Ovary (tissue), 10 donors: ENCODE measurements at places on chromosomes 16 and 17.

GRCh38 chr16:74291176-74291575, 5.4 kb upstream of the PSMD7 start:
- no peak for DNase-seq

DNA sequence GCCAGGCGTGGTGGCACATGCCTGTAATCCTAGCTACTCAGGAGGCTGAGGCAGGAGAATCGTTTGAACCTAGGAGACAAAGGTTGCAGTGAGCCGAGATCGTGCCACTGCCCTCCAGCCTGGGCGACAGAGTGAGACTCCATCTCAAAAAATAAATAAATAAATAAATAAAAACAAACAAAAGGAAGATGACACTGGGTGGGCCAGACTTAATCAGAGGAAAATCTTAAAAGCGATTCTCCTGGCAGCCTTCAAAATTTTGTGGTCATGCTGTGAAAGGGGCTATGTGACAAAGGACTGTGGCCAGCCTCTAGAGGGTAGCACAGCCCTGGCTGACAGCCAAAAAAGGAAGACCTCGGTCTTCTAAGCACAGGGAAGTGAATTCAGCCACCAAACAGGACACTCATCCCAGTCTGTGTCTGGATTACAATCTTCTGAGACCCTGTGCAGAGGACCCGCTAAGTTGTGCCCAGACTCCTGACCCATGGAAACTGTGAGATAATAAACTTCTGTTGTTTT, 391.1 kb downstream of the CNTNAP4 start:
- no peak for DNase-seq

GRCh38 chr16:59514651-59515050, 780.5 kb upstream of the GOT2 start:
- DNase-seq, result no peak

GRCh38 chr17:76682296-76682695, 28.5 kb downstream of the MXRA7 start:
- DNase-seq, result peak; percentile 83

DNA sequence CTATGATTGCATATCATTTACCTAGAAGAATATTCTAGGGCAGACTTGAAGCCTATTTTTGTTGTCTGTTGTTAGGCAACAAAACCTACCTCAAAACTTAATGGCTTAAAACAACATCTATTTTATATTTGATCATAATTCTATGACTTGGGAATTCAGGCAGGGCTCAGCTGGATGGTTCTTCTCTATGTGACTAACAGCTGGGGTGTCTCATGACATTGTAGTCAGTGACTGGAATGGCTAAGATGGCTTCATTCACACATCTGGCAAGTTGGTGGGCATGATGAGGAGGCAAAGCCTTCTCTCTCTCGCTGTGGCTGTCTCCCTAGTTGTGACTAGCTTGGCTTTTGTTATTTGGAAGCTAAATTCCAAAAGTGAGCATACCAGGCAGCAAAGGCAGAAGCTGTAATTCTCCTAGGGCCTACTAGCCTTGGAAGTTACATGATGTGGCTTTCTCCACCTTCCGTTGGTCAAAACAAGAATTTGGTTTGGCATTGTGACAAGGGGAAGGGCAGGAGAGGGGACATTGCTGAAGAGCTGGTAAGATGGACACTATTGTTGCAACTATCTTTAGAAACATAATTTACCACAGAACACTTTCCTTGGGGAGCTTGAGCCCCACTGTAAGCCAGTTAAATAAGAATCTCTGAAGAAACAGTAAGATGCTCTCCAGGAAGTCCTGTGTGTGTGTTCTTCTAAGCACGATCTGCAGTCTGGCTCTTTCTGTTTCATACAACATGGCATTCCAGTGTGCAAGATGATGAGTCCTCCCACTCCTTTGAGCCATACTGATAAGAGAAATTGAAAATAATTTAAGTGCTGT, 39.4 kb downstream of the ZNRF1 start:
- no peak for DNase-seq

DNA sequence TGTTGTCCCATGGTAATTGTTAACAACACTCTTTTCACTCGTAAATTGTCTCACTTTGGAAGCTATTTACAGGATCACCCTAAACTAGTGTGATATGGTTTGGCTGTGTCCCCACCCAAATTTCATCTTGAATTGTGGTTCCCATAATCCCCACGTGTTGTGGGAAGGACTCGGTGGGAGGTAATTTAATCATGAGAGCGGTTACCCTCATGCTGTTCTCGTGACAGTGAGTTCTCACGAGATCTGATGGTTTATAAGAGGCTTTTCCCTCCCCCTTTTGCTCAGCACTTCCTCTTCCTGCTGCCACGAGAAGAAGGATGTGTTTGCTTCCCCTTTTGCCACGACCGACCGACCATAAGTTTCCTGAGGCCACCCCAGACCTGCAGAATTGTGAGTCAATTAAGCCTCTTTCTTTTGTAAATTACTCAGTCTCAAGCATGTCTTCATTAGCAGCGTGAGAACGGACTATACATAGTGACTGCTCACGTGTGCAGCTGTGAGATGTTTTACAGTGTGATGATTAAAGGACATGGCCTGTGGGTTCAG, 34.4 kb downstream of the DNAH3 start:
- DNase-seq, result no peak

DNA sequence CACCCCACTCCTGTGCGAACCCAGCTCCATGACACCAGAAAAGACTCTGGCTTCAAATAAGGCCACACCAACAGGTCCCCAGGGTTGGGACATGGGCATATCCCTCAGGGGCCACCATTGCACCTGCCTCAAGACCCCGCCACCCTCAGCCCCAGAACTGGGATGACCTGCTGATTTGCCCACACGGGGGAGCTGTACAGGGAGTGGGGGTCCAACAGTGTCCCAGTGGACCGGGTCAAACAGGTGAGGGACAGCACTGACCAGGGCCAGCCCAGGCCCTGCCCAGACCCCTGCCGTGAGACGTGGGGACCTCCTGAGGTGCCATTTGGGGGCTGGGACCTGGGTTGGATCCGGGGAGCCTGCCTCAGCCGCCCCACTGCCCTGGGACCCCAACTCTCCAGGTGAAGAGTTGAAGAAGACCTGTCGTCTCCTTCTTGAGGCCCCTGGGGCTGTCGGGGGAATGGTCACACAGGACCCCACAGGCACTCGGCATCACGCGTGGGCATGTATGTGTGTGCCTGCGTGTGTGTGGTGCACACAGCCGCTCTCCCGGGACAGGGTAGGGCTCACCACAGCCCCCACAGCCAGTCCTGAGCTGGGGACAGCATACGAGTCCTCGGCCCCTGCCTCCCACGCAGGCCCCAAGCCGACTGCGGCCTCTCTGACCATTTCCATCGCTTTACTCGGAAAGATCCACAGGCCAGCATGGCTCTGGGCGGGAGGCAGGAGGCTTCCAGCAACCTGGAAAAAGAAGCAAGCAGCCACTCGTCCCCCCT, 34.2 kb upstream of the ZNF469 start:
- no peak for DNase-seq

DNA sequence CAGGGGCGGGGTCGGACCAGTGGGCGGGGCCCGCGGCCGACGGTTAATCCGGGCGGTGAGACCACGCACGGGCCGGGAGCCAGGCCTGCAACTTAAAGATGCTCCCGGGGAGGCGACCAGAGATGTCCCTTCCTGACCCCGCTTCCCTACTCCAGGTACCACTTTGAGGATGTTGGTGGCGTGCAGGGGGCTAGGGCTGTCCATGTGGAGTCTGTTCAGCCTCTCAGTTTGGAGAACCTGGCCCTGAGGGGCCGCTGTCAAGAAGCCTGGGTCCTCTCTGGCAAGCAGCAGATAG, 580 bp downstream of the RANGRF start:
- DNase-seq, result peak; percentile 78

GRCh38 chr16:81276323-81276722, 37.8 kb downstream of the BCO1 start:
- DNase-seq, result no peak

DNA sequence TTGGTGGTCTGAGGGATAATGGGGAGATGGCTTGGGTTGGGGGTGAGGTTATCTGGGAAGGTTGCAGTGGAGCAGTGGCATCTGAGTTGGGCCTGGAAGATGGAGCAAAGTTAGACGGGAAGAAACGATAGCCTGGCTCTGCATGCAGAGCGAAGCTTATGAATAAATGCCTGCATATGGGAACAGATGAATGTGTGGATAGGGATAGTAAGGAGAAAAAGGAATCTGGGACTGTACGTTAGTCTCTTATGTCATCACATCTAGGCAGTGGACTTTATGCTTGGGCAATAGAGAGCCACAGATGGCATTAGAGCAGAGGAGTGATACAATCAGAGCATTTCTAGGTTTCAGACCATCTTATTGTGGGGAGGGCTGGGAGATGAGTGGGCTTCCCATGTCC, 33.0 kb downstream of the CPNE2 start:
- no peak for DNase-seq

GRCh38 chr17:61458000-61458399, 5.8 kb downstream of the TBX4 start:
- no peak for DNase-seq

- DNase-seq, result peak; percentile 87
Observed at GRCh38 chr16:69924777-69925191, 26.4 kb upstream of the CLEC18A start.

DNA sequence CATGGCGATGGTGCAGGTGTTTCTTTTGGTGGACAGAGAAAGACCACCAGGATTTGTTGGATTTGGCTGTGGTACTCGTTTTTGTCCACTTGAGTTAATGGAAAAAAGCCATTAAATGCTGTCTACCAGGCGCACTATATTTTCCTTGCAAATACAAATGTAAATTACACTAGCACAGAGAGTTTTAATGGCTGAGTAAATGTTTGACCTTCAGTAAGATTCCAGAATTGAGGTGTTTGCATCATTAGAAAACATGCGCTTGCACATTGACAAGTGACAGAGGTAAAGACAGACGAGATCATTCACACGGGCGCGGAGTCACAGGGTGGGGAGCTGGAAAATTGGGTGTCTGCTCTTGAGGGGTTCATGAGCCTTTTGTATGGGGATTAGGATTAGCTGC, 53.5 kb upstream of the AKTIP start:
- DNase-seq, result no peak

DNA sequence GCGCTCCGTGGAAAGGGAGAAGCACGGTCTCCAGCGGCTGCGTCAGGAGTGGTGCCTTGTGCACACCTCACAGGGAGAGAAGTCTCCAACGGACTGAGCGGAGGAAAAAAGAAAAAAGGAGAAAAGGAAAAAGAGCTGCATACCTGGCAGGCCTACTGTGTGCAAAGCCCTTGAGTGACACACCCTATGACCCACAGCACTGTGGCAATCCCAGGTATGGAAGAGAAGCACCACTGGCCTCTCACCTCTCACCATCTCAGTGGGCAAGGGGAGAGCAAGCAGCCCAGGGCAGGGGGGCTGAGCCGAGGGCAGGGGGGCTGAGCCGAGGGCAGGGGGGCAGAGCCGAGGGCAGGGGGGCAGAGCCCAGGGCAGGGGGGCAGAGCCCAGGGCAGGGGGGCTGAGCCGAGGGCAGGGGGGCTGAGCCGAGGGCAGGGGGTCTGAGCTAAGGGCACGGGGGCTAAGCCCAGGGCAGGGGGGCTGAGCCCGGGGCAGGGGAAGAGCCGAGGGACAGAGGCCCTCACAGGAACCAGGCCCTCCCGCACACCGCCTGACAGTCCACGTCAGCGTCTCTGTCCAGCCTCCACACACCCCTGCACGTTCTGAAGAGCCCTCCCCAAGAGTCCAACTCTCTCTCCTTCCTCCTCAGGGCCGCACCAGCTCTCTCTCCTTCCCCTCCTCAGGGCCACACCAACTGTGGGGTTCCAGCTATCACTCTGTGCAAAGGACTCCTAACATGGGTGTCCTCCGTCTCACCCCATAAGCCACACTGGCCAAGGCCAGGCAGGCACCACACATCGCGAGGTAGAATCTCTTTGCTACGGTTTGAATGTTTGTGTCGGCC, 105.8 kb downstream of the ZNF778 start:
- no peak for DNase-seq

- no peak for DNase-seq
Observed at GRCh38 chr16:50659806-50660205, 21.3 kb downstream of the SNX20 start.

- no peak for DNase-seq
Observed at GRCh38 chr16:89012622-89012995, 35.6 kb upstream of the CBFA2T3 start.

DNA sequence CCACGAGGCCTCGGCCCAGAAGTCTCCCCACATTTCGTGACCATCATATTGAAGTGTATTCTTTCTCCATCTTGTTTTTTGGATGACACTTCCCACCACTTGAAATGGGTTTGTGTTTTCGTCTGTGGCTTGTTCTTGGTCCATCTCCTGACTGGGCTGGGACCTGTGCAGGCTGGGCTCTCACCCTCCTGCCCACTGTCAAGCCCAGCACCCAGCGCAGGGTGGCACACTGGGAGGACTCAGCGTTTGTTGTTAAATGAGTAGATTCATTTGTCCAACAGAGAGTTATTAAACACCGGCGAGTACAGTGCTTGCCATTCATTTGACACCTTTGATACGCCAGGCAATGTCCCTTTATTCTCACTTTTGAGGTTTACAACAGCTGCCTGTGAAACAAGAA, 22.6 kb downstream of the NT5M start:
- DNase-seq, result no peak
